Tibial nerve (tissue), 4 donors: ENCODE measurements at places on chromosomes 3 and 15. TPM values are rescaled to one million over a fixed set of nuclear protein-coding genes. Genes with fewer than 3 reads are reported as not detected.

U2SURP gene
- 104 TPM for total RNA-seq

ACTC1 gene
- 1.1 TPM for total RNA-seq

- H3K36me3 ChIP-seq: peaks cover 15% of the 10 kb centered on the region
- H3K4me3 ChIP-seq: no peak overlapping the region
- H3K27me3 ChIP-seq: no peaks in the 10 kb centered on the region
Measured at GRCh38 chr3:126995926-126996512, 13.1 kb downstream of the PLXNA1 start.

- H3K36me3 ChIP-seq: no peaks in the 10 kb centered on the region
- no peak overlapping the region for H3K27ac ChIP-seq
- H3K4me3 ChIP-seq: no peak overlapping the region
- no peaks in the 10 kb centered on the region for H3K27me3 ChIP-seq
- DNase-seq: no peak
Measured at GRCh38 chr3:78517965-78518364, 1249.8 kb downstream of the ROBO1 start.

GRCh38 chr3:184592371-184593219 is 31.0 kb downstream of the EPHB3 start:
- no peak overlapping the region for H3K4me3 ChIP-seq
- H3K36me3 ChIP-seq: no peaks in the 10 kb centered on the region
- H3K4me1 ChIP-seq: peaks cover 56% of the 10 kb centered on the region
- no peaks in the 10 kb centered on the region for H3K27me3 ChIP-seq
- peak overlapping the region; percentile 50 for H3K27ac ChIP-seq
